Peyer's patch (tissue), 4 donors: ENCODE measurements at places on chromosomes 1 and 21.
A peak's percentile ranks its signal among the peaks of the same experiment; 100 is the strongest.

GRCh38 chr21:35737899-35738346, 322.4 kb downstream of the SETD4 start:
- no peak for DNase-seq

- no peak for DNase-seq
These were observed 10.0 kb downstream of the ARF1 start for GRCh38 chr1:228092342-228093049.

- DNase-seq, result no peak
These were observed 60.6 kb downstream of the MYOM3 start for GRCh38 chr1:24051206-24051945.

DNA sequence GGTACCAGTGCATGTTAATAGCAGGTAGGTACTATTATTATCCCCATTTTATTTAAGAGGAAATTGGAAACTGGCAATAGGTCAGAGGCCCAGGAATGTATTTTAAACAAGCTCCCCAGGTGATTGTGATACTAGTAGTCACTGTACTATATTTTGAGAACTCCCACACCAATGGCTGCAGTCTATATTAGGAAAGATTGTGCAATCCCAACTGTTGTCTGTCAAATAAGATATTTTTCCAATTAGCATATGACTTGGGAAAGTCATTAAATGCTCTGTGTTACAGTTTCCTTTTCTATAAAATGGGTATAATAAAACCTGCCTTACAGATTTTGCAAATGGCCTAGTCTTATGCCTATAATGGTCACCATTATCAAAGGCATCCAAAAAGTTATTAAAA, 94.2 kb upstream of the DMRTA2 start:
- DNase-seq, result no peak

DNA sequence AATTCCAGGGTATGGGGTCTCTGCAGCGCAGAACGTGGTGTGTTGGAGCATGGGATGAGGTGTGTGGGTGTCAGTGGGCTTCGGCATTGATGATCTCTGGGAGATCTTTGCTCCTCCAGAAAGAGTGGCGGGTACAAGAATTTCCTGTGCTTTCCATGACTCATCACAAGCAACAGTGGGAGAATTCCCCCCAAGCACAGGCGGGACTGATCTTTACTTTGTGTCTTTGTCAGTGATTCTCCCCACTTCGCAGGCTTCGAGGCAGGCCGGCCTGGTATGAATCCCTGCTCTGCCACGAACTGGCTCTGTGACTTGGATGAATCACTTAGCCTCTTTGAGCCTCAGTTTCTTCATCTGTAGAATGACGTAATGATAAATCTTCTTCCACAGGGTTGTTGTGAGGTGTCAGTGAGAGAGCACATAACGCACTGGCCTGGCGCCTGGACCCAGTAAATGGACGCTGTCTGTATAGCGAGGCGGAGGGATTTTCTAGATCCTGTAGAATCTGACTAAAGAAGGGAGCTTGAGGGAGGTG, 2.0 kb downstream of the OPRD1 start:
- DNase-seq, result no peak

GRCh38 chr1:209512821-209513220, 70.7 kb upstream of the CAMK1G start:
- no peak for DNase-seq

DNA sequence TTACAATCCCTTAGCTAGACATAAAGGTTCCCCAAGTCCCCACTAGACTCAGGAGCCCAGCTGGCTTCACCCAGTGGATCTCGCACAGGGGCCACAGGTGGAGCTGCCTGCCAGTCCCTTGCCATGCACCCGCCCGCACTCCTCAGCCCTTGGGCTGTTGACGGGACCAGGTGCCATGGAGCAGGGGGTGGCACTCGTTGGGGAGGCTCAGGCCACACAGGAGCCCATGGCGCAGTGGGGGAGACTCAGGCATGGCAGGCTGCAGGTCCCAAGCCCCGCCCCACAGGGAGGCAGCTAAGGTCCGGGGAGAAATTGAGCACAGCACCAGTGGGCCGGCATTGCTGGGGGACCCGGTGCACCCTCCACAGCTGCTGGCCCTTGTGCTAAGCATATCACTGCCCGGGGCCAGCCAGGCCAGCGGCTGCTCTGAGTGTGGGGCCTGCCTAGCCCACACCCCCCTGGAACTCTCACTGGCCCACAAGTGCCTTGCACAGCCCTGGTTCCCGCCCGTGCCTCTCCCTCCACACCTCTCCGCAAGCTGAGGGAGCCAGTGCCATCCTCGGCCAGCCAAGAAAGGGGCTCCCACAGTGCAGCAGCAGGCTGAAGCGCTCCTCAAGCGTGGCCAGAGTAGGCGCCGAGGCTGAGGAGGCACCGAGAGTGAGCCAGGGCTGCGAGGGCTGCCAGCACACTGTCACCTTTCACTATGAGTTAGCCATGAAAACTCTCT, 117.8 kb downstream of the LIPI start:
- DNase-seq, result no peak

GRCh38 chr1:21260405-21261125, 29.7 kb downstream of the ECE1 start:
- DNase-seq, result no peak

DNA sequence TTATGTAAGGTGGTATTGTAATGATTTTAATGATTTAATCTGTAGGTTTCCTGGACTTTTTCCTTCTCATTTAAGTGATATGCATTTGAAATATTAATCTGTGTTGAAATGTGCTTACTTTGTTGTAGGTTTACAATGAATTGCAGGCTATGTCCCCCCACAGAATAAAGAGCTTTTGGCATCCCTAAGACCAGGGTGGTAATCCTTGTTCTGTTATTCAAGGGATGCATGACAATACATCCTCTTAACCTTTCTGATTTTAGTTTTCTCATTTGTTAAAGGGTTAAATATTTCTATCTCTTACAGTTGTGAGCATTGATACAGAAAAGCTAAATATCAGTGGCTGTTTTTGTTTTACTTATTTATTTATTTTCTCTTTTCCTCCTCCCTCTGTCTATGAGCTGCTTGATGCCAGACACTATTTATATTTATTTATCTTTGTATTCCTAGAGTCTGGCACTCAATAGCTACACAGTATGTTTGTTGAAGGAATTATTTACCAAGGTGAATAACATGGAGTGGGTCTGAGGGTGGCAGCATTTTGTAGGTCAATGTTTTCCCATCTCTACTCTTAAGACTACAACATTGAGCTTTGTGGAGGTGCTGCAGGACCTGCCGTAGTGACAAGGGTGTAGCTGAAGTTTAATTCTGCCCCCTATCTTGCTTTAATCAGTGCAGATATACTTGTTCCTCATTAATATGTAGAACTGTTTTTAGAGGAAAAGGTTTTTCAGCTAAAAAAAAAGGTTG, 19.9 kb upstream of the ADGRL2 start:
- DNase-seq, result no peak

DNA sequence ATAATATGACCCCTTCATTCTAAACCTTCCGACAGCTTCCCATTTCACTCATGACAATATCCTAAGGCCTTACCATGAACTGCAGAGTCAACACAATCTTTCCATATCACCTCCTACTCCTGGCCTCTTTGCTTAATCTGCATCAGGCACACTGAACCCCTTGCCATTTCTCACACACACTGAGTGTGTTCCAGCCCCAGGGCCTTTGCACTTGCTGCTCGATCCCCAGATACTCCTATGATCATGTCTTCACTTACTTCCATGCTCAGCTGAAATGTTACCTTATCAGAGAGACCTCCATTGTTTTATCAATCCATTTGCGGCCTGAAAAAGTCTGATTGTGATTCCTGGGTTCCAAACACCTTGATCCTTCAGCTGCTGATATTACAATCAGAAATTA, 47.0 kb downstream of the ETS2 start:
- DNase-seq, result no peak

DNA sequence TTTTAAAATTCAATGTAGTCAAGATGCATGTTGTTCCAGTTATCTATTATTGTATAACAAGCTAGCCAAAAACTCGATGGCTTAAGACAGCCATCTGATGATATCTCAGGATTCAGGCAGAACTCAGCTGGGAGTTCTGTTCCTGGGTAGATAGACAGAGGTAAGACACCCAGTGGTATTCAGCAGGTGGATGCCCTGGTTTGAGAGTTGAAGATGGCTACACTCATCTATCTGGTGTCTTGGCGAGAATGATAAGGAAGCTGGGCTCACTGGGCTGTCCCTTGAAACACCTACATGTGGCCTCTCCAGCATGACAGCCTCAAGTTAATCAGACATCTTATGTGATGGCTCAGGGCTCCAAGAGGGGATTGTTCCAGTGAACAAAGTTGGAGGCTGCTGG, 3.3 kb upstream of the KCNK1 start:
- DNase-seq, result no peak

- no peak for DNase-seq
These were observed 21.6 kb downstream of the GLMN start for GRCh38 chr1:92277105-92277723.

DNA sequence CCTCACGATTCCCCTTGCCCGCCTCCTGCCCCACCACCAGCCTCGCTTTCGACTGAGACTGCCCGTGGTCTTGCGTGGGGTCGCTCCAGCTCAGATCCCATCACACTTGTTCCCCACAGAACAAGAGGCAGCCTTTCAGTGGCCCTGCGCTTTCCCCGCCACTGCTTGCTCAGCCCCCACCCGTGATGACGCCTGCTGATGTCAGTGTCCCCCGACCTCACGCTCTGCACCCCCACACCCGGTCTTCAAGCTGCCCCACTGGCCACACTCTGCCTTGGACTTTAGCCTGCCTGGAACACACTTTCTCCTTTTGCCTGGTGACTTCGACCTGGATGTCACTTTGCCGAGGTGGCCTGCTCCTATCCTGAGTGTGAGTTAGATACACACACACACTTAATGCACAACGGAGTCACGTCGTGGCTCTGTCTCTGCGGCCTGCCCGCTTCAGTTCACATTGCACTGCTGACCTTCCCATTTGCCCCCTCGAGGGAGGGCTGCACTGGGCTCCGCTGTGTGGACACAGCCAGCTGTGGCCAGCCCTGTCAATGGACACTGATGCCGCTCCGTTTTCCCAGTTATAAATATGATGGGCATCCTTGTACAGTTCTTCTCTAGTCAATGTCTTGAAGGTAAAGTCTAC, 13.0 kb downstream of the AGPAT3 start:
- DNase-seq, result no peak

GRCh38 chr1:12143631-12144155, 23.1 kb upstream of the TNFRSF1B start:
- DNase-seq, result peak; percentile 80

GRCh38 chr1:84402060-84402459, 3.8 kb downstream of the DNASE2B start:
- no peak for DNase-seq

GRCh38 chr1:201020040-201020591, 3.4 kb downstream of the KIF21B start:
- no peak for DNase-seq

DNA sequence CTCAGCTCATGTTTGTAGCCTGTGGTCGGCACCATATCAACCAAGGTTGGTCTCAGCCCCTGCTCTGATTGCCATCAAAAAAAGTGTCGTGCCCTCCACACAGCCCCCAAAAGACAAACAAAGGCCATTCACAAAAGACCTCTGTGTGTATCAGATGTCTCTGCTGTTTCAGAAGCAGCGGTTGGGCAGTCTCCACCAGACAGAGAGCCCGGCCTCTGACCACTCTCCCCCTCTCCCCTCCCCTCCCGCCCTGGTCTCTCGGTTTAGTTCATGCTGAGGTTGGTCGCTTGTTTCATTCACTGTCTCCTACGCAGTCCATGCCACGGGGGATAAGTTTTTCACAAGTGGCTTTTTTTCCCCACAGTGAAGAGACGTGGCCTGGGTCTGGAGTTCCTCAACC, 27.1 kb downstream of the ACTA1 start:
- DNase-seq, result no peak

GRCh38 chr1:205709059-205709398, 28.7 kb upstream of the SLC45A3 start:
- DNase-seq, result no peak
